CD8-positive, alpha-beta memory T cell (primary cell): ENCODE measurements at places on chromosomes 2 and 18. TPM values are rescaled to one million over a fixed set of nuclear protein-coding genes. Genes with fewer than 3 reads are reported as not detected.

- DNase-seq: no peak
Measured at GRCh38 chr2:12852135-12852534, 135.4 kb downstream of the TRIB2 start.

DNA sequence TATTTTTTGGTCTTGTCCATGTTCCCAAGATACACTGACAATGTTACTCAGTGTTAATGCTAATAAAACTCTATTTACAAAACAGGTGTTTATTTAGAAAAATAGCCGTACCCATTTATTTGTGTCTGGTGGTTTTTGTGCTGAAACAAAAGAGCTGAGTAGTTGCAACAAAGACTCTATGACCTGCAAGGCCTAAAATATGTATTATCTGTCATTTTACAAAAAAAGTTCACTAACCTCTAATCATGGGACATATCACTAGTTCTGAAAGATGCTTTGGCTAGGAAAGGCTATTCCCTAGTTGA, 59.2 kb upstream of the SLC25A52 start:
- DNase-seq: no peak

- no peak for DNase-seq
Measured at GRCh38 chr2:133312038-133312729, 256.1 kb downstream of the NCKAP5 start.

DNA sequence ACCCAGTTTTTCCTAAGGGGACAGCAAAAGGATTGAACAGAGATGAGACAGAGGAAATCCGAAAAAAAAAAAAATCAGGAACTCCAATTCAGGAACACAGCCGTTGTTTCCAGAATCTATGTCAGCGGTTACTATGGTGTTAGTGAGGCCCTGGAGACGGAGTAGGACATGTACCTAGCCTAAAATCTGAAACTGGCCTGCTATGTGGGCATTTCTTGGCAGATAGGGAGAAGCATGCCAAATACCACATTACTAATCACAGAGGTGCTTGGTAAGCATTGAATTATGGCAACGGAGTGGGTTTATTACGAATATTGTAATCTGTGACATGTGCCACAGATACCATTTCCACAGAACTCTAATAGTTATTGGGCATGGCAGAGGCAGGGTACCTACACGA, 530.6 kb downstream of the CCDC85A start:
- DNase-seq: no peak

- DNase-seq: no peak
Measured at GRCh38 chr2:142286618-142287017, 155.8 kb upstream of the LRP1B start.

- DNase-seq: no peak
Measured at GRCh38 chr18:75421656-75422055, 5.8 kb downstream of the SMIM21 start.

DNA sequence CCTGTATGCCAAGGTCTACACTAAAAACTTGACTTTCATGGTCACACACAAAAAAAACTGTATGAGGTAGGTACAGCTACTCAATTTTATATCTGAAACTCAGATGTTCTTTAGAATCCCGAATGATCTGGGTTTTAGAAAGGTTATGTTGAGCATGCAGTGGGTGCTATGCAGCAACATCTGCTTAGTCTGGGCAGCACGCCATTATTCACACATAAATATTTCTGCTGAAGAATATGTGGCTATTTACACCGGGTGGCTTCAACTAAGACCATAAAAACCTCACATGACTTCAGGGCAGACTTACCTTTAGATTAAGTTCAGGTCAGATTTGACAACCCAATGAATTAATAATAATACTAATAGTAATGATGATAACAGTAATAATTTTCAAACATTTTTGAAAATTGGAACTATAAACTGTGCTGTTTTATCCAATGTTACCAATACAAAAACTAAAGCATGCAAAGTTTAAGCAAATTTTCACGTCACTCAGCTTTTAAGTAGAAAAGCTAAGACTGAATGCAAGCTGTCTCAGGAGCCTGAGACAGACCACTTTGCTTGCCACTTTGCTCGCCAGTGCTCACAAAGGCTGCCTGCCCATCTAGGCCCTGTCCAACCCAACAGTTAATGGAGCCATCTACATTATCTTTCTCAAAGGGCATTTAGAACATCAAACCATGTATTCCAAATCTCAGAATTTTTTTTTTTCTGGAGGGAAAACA, 292.0 kb downstream of the CNTNAP5 start:
- no peak for DNase-seq

- peak; percentile 15 for DNase-seq
Measured at GRCh38 chr2:64945973-64946768, 43.0 kb upstream of the SLC1A4 start.

DNA sequence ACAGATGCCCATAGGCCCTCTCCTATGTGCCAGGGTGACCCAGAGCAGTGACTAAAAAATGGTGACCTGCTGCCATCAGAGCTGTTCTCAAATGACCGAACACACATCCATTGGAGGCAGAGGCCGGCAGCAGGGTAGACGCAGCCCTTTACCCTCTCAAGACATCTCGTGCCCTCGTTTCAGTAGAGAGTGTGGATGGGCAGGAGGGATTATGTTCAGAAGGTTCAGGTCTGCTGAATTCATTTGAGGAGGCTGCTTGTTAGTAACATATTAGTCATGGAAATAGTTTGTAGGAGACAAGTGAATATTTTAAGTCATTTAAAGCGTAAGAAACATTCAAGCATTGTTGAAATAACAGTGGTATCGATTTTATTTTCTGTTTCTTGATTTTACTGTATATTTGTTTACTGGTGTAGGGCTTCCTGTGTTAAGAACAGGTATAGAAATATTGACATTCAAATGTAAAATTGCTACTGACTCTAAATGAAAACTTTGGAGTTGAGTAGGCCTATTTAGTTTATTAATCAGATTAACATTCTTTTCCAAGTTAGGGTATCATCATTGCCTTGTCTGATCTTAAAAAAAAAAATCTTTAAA, 82.6 kb downstream of the ZNF532 start:
- no peak for DNase-seq

GRCh38 chr2:75047992-75048625, 89.7 kb downstream of the POLE4 start:
- DNase-seq: no peak

- DNase-seq: no peak
Measured at GRCh38 chr2:206396211-206396610, 47.1 kb upstream of the ADAM23 start.

DNA sequence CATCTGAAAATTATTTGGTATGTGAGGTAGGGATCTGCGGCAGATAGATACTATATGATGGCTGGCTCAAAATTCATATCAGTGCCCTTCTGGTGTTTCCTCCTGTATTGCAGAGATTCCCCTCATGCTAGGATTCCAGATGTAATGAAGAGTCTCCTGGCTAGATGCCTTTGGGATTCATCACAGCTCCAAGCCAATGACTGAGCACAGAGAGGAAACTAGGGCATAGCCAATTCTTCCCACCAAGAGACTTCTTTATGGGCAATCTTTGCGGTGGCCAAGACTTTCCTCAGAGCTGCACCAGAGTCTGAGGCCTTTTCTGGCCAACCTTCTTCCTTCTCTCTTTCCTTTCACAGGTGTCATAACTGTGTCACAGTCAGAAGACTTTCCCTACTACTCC, 25.5 kb upstream of the CIB4 start:
- DNase-seq: no peak

- DNase-seq: no peak
Measured at GRCh38 chr18:49250816-49251388, 209.5 kb downstream of the DYM start.

DNA sequence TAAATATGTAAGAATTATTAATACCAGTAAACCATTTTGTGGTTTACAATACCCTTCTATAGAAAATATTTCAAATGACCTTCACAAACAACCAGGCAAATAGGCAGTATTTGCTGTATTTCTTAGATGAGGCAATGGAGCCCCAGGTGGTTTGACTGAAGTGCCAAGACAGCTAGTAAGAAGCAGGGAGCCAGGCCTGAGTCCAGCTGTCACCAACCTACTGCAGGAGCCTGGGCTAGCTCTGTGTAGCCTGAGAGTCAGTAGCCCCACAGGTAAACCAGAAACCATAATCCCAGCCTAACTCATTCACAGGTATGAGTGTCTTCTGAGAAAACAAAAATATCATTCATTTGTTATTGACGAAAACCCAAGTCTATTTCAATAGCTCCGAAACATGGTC, 45.6 kb downstream of the TRIB2 start:
- no peak for DNase-seq

GRCh38 chr2:170679607-170680079, 35.5 kb upstream of the SP5 start:
- no peak for DNase-seq

DNA sequence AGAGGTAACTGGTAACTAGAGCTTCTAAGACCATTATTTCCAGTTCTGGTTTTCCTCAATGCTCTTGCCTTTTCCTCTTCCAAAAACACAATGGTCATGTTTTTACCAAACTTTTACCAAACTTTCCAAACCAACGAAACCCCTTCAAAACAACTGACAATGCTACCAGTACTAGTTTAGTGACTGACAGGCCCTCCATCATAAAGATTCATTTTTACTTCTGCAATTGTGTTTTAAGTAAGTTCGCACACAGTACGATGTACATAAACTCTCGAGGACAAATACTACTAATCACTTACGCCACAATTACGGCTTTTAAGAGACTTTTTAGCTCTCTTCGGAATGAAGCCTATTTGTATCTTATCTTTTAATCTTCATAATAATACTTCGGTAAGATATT, 900 bp downstream of the C18orf32 start:
- no peak for DNase-seq

DNA sequence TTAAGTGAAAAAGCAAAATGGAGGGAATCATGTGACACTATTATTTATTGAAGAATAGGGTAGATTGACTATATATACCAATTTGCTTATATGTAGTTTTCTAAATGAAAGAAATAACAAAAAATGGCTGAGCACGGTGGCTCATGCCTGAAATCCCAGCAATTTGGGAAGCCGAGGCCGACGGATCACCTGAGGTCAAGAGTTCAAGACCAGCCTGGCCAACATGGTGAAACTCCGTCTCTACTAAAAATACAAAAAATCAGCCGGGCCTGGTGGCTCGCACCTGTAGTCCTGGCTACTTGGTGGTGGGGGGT, 59.3 kb upstream of the MYCN start:
- no peak for DNase-seq

DNA sequence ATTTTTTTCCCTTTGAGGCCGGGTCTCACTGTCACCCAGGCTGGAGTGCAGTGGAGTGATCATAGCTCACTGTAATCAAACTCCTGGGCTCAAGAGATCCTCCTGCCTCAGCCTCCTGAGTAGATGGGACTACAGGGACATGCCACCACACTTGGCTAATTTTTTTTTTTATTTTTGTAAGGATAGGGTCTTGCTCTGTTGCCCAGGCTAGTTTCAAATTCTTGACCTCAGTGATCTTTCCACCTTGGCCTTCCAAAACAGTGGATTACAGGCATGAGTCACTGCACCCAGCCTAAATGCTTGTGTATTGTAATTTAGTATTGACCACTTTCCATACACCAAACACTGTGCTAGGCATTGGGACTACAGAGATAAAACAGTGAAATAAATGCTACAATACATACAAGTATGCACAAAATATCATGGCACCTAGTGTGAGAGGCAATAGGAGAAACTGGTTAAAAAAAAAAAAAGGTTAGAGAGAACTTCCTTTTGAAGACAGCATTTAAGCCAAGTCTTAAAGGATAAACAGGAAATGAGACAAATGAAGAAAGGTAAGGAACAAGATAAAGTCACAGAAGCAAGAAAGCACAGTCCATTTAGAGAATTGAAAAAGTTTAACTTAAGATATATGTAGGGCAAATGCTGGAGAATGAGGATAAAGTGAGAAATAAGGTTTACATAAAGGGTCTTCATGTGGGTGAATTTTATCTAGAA, 113.4 kb downstream of the GORASP2 start:
- no peak for DNase-seq

DNA sequence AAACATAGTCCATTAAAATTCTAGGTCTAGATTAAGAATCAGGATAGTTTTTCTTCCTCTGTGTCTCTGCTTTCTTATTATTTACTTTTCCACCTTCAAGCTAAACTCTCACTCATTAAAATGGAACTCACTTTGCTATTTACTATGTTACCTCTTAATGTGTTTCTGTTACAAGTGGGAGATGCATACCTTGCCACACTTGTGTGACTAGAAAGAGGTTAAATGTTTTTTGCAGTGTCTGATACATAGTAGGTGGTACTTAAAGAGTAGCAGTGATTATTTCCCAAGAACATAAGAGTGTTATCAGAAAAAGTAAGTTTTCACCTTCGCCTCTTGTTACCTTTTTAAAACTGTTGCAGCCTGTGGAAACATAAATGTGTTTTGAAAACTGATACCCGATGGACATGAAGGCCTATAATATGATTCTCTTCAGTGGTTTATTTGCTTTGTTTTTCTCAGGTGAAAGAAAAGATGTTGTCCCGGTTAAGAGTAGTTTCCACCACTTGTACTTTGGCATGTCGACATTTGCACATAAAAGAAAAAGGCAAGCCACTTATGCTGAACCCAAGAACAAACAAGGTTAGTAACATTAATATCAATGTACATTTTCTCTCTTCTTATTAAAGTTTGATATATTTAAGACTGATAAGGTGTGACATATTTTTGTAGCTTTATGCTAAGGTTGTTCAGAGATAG, 16.6 kb downstream of the ME2 start:
- DNase-seq: no peak

- DNase-seq: no peak
Measured at GRCh38 chr2:172137943-172138342, 35.2 kb upstream of the DLX2 start.

DNA sequence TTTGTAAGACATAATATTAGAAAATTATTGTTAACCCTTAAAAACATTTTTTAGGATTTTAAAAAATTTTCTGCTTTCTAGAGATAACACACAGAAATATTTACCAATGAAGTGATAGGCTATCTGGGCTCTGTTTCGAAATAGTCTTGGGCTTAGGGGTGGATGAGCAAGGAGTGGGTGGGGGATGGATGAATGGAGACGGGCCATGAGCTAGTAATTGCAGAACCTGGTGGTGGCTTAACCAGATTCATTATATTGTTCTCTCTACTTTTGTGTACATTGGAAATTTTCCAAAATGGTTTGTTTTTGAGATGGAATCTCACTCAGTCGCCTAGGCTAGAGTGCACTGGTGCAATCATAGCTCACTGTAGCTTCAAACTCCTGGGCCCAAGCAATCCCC, 89.6 kb downstream of the TCF7L1 start:
- no peak for DNase-seq

- no peak for DNase-seq
Measured at GRCh38 chr2:177547772-177548171, 155.2 kb downstream of the AGPS start.

- no peak for DNase-seq
Measured at GRCh38 chr2:126896471-126896870, 2.2 kb upstream of the TEX51 start.

Gene CXXC1
- 113 TPM for total RNA-seq

Gene DCDC2C
- total RNA-seq: not detected

Gene DTNA
- not detected for total RNA-seq

Gene NTSR2
- not detected for total RNA-seq

Gene SLC4A3
- not detected for total RNA-seq

Gene AOX1
- not detected for total RNA-seq

Gene GCG
- not detected for total RNA-seq

Gene TMEM237
- total RNA-seq: 18.5 TPM

Gene SERPINB3
- total RNA-seq: not detected

Gene RAD51AP2
- total RNA-seq: not detected

Gene MYO7B
- total RNA-seq: not detected

Gene SGPP2
- total RNA-seq: 7.6 TPM

Gene ERBB4
- not detected for total RNA-seq

Gene CDCA7
- total RNA-seq: 23.5 TPM
